ENCODE measurements at places on chromosomes 12 and 14.

GRCh38 chr12:26853303-26854030 lies 20.5 kb upstream of the ITPR2 start:
- peak; percentile 38 for DNase-seq

DNA sequence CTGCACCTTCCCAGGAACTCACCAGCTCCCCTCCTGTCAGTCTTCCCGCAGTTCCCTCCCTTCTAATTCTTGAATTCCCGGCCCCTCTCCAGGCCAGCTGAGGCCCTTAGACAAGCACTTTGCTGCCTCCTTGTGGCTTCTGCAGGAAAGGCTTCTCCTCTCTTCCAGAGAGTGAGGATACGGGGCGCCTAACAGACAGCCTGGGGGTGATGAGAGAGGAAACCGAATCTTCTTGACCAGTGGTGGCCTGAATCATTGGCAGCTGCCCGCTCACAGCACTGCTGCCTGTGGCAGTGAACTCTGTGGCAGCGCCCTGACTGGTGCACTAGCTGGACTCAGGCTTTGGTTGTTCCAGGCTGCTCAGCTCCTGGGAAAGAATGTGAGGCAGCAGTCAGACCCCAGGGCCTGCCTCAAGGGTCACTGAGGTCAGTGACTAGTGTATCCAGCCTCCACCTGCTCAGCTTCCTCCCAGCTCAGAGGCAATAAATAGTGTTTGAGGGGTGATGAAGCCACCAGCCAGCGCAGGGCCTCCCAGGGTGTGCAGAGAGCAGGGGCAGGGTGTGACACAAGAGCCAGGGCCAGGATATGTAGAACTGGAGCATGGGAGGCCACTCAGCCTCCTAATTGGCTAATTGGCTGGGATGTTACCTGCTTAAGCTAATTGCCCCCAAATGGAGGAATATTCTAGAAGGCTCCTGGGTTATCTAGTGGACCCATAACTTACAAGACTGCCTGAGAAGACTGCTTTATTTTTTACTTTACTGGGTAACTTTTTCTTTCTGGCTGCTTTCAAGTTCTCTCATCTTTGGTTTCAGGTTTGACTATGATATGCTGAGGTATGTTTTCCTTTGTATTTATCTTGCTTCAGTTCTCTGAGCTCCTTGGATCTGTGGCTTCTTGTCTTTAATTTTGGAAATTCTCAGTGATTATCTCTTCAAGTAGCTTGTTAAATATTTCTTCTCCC lies 12.9 kb upstream of the MCRS1 start:
- peak; percentile 18 for DNase-seq

- DNase-seq: no peak
Measured at GRCh38 chr14:20711685-20712084, 23.1 kb downstream of the ANG start.

DNA sequence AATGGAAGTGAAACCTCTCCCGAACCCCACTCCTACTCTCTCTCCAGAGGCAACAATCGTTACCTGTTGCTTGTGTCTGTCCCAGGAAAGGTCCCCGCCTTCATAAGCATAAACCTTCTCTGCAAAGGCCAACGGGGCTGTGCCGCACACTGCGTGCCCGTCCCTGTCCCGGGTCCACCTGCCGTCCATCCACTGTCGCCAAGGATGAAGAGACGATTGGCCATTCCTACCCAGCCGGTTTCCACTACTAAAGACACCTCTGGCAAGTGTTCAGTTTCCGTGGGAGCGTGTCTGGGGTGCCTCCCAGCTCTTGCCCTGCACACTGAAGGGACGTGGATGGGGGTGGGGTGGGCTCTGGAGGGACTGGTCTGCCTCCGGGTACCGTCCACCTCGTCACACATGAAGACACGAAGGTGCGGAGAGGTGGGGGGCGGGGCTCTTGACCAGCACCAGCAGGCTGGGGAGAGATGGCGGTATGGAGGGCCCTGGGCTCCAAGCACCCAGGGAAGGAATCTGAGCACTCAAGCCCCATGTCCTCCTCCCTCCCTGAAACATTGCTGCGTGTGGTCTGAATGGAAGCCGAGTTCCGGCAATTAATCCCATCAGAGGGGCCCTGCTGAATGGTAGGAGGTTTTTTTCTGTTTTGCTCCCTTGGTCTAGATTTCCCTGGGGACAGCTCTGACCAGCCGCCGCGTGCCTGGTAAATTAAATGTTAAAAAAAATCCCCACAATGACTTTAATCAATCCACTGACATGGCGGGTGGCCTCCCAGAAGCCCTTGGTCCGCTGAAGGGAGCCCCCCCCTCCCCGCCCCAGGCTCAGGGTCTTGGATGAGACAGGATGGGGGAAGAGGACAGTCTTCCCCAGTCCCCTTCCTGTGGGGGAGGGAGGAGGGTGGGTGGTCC lies 4.1 kb upstream of the KIF26A start:
- no peak for DNase-seq

- no peak for DNase-seq
Measured at GRCh38 chr12:92079054-92079385, 66.6 kb downstream of the BTG1 start.

- DNase-seq: no peak
Measured at GRCh38 chr12:15842108-15842507, 40.1 kb upstream of the STRAP start.

GRCh38 chr12:94763462-94763861 lies 113.1 kb upstream of the TMCC3 start:
- no peak for DNase-seq

GRCh38 chr14:98112194-98112780 lies 1159.7 kb downstream of the BCL11B start:
- DNase-seq: no peak

DNA sequence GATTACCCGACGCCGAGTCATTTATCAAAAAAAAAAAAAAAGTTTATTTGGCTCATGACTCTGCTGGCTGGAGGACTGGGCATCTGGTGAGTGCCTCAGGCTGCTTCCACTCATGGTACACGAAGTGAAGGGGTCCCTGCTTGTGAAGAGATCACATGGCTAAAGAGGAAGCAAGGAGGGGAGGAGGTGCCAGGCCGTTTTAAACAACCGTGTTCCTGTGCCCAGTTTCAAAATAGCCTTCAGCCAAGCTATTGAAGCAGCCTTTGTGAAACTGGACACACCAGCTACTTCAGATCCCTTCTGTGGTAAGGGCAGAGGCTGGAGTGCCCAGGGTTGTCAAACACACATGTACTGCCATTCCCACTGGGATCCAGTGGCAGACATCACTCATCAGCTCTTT lies 7.6 kb downstream of the POP5 start:
- DNase-seq: no peak

DNA sequence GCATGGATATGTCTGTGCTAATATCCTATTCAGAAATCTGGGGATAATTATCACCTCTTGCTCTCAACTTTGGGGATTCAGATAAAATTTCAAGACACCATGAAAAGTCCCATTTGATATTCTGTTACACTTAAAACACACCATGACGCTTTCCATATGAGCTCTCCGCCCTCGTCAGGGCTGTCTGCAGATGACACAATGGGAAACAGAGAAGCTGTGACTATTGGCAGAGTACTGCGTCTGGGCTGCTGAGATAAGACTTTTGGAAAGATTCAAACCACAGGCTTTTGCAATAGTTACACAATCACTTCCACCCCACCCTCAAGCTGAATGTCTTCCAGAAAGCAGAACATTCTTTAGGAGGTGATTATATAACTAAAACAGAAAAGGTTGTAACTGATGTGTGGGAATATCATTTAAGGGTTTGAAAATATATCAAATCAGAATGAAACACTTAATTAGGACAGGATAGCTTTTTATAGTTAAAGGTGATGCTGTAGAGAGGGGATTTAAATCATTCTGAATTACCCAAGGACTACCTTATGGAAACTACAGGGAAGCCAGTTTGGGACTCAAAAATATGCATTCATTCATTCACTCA lies 75.3 kb upstream of the TMPO start:
- no peak for DNase-seq
